ENCODE measurements at places on chromosomes 13 and 19. TPM values are rescaled to one million over a fixed set of nuclear protein-coding genes. Genes with fewer than 3 reads are reported as not detected.

Gene VSIG10L
- total RNA-seq: 0.25 TPM

Gene CLDN10
- total RNA-seq: not detected

Gene SIAH3
- total RNA-seq: not detected

Gene TUBA3C
- not detected for total RNA-seq

Gene PEG3
- 4.4 TPM for total RNA-seq

Gene SMIM7
- 64.1 TPM for total RNA-seq

Gene RXFP2
- total RNA-seq: not detected

Gene ZNF253
- 2.2 TPM for total RNA-seq

Gene ZIC2
- not detected for total RNA-seq

Gene NPAS1
- total RNA-seq: 0.13 TPM

Gene TMEM272
- total RNA-seq: not detected

Gene ZNF780B
- total RNA-seq: 17.3 TPM

Gene CBY2
- not detected for total RNA-seq

Gene KASH5
- not detected for total RNA-seq

Gene CCDC9
- total RNA-seq: 11.2 TPM

Gene MYO16
- under 0.01 TPM for total RNA-seq

Gene IGFL3
- total RNA-seq: not detected

Gene SETDB2
- 6.7 TPM for total RNA-seq

Gene C19orf18
- 0.25 TPM for total RNA-seq

Gene GNA15
- total RNA-seq: 0.19 TPM

Gene CEACAM4
- not detected for total RNA-seq

Gene ADGRE3
- not detected for total RNA-seq

Gene IFI30
- 39.4 TPM for total RNA-seq

Gene SPHK2
- 6.6 TPM for total RNA-seq

Gene ACP7
- total RNA-seq: 0.12 TPM

Gene KLHL1
- total RNA-seq: not detected

Gene NLRP5
- not detected for total RNA-seq

Gene SBK2
- total RNA-seq: not detected

Gene TNFSF11
- total RNA-seq: 0.12 TPM

Gene HOMER3
- 105 TPM for total RNA-seq

Gene RAD23A
- 83.4 TPM for total RNA-seq

Gene ZNF99
- total RNA-seq: not detected

Gene PSG2
- not detected for total RNA-seq

Gene LENG1
- total RNA-seq: 7.9 TPM

Gene CCL25
- not detected for total RNA-seq

Gene KCNN1
- not detected for total RNA-seq

Gene SPINT2
- 69.3 TPM for total RNA-seq

Gene PRPF31
- 54.7 TPM for total RNA-seq

Gene NKPD1
- total RNA-seq: 0.06 TPM

Gene ZNF417
- 21.4 TPM for total RNA-seq

Gene FLT3
- not detected for total RNA-seq
